ENCODE measurements at places on chromosomes 16 and 17.

DNA sequence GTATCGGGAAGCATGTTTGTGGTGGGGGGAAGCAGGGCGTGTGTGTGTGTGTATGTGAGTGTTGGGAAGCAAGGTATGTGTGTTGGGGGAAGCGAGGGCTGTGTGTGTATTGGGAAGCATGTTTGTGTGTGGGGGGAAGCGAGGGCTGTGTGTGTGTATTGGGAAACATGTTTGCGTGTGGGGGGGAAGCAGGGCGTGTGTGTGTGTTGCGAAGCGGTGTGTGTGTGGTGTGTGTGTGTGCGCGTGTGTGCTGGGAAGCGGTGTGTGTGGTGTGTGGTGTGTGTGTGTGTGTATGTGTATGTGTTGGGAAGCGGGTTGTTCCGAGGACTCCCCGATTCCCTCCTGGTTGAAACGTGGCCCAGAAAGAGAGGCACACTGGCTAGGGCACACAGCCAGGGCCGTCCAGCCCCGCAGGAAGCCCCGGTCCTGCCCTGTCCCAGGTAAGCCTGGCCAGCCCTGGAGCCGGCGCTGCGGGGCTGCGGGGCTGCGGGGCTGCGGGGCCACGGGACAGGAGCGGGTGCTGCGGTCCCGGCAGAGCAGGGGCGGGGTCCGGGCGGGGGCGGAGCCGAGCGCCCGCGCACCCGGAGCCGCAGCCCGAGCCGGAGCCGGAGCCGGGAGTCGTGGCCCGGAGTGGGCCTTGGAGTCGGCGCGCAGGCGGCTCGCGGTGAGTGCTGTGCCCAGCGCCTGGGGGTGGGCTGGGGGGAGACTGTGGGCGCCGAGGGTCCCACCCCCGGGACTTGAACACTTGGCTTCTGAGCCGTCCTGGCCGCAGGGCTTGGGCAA is at the start of gene NOD2:
TSS of gene NOD2 (plus strand) at position 608 of the 783 bp plus-strand sequence. CDS start 5,890 bp downstream, outside the sequence.
- DNase-seq: peak; percentile 11

DNA sequence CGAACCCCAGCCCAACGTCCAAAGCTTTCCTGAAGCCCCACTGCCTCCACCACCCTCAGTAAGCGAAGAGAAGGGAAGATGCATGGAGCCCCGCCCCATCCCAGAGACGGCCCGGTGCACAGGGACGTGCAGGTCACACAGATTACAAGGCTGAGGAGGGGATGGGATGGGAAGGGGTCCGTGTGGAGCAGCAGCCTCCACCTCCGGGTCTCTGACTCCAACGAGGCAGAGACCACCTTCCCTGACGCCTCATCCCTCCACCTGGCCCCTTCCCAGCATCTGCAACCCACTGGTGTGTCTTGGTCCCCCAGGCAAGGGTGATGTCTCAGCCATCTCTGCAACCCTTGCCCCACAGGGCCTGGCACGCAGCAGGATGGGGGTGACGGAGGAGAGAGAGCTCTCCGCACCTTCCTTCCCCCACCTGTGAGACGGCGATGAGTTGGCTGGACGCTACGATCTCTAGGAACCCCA is 58.5 kb downstream of the TBC1D16 start:
- no peak for DNase-seq

GRCh38 chr17:60102632-60103096 is 23.9 kb upstream of the HEATR6 start:
- DNase-seq: no peak

- DNase-seq: no peak
Observed at GRCh38 chr17:66417300-66417719, 114.9 kb downstream of the PRKCA start.

DNA sequence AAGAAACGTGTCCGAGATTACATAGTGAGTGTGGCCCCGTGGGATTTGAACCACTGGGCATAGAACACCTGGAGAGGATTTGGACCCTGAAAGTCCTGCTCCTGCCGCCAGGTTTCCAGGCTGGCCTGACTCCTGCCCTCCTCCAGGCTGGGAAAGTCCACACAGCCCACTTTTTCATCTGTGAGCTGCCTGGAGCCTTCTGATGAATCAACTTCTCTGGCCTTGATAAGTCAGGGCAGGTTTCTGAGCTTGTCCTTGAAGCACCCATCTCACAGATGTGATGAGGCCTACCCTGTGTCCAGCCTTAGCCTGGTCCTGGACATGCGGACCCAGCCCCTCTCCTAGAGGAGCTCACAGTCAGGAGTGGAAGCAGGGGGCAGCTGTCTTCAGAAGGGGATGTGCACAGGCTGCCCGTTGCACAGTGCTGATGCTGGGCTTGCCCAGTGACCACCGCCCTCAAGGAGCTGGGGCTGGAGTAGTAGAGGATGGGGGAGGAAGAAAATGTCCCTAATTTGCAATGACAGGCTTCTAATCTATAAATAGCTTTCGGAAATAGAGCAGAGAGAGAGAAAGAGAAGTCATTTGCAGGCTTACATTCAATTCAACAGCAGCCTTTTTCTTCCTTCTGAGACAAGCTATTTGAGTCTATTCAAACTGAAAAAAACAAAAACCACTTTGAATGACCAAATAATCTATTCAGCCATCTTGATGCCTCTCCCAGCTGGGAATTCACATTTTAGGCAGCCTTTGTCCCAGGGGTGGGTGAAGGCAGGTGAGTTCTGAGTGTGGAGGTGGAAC is 73.5 kb upstream of the DNAJA2 start:
- DNase-seq: no peak

DNA sequence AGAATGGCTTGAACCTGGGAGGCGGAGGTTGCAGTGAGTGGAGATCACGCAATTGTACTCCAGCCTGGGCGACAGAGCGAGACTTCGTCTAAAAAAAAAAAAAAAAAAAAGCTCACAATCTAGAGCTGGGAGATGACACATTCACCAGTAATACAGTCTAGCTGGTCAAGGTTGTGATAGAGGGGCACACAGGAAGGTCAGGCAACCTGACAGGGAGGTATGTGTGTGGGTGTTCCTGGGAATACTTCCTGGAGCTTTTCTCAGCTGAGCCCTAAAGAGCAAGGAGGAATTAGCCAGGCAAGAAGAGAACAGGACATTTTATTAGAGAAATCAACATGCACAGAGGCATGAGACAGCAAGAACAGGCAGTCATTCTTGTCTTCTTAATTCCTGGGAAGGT is 216.7 kb downstream of the SHISA9 start:
- no peak for DNase-seq

DNA sequence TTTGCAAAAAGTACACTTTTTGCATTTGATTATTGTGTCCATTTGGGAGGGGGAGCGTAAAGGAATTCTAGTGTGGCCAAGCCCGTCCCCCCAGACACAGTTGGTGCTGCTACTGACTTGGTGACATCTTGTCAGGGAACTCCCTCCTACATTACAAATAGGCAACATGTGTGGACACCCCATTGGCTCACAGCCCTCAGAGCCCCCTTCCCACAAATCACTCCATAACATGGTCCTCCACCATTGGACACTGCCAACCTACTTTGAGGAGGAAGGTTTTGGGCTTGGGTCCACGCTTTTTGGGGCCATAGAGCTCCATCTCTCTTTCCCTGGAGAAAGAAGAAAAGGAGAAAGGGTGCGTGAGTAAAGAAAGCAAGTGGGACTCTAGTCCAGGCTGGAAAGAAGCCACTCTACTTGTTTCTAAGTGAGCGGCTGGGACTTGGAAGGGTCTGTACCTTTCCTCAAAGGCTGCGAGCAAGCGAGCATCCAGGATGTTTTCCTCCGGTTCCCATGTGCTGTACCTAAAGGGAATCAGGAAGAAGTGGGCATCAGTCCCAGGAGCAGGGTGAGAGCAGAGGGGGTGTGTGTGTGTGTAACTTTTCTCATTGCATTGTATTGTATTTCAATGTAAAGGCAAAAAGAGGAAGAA is 958 bp downstream of the CBX8 start:
- DNase-seq: no peak

DNA sequence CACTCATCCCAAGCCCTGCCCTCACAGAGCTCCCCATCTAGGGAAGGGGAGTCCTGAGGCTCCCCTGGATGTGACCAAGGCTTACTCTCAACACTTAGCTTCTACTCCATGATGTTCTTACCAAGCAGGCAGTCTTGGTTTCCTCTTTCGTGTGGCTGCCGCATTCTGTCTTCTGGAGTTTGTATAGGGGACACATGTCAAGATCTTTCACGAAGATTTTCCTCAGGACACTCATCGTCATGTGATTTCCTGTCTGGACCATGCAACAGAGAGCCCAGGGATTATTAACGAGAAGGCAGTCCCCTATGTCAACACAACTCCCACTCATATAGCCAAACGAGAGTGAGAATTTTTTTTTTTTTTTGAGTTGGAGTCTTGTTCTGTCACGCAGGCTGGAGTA is 10.4 kb downstream of the PRSS54 start:
- DNase-seq: no peak

DNA sequence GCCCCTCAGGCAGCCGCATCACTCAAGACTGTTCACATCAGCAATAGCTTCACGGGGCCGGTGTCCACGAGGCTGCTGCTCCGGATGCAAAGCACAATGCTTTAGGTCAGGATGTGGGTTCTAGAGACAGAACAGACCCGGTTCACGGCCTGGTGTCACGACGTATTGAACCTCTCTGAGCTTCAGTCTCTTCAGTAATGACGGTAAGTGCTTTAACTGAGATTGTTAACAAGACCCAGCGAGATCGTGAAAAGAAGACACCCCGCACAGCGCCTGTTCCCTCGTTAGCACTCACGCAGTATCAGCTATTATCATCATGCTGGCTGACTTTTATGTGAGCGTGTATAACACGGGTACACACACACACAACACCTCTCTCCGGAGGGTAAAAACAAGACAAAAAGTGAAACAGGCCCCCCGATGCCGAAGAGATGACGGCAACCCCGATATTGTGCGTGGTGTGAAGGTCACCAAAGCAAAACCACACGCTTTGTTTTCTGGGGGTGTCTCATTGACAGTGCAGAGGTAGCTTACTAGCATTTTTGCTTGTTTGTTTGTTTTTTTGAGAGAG is 21.4 kb upstream of the ABR start:
- no peak for DNase-seq

GRCh38 chr17:80919331-80920311 is 72.0 kb upstream of the CHMP6 start:
- no peak for DNase-seq

GRCh38 chr16:3127745-3128144 is 7.1 kb upstream of the ZNF213 start:
- DNase-seq: no peak

- no peak for DNase-seq
Observed at GRCh38 chr17:8900207-8900606, 32.7 kb upstream of the PIK3R6 start.

GRCh38 chr16:54875443-54875842 is 55.2 kb upstream of the IRX5 start:
- no peak for DNase-seq

DNA sequence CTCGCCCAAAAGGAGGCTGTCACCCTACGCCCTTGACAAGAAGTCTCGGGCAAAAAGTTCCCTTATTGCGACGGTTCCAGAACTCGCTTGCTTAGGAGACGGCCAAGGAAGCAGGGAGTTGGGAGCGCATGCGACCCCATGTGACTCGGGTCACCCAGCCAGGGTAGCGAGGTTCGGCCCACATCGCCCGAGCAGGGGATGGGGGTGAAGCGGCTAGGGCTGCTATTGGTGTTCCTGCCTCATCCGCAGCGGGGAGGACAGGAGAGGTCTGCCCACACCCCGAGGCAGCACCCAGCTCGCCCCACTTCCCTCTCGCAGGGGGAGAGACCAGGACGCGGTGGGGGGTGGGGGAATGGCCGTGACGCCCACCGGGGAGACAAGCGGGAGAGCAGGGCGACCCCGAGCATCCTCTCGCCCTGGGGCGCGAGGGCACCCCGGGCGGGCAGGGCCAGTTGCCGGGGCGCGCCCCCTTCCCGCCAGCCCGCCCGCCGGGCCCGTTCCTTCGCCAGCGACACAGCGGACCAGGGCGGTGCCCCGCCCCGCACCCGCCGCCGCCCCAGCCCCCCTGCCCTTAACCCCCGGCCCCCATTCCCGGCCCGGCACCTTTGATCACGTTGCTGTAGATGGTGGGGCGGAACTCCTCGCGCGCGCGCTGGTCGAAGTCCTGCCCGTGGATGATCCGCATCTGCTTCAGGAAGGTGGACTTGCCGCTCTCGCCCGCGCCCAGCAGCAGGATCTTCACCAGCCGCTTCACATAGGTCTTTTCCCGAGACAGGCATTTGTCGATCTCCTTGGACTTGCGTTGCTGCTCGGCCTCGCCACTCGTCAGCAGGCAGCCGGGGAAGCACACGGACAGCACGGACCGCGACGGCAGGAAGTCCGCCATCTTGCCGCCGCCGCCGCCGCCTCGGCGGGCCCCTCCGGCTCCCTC is 567 bp downstream of the GNA13 start:
- DNase-seq: peak; percentile 23

GRCh38 chr16:31351942-31352325 is 3.0 kb upstream of the ITGAX start:
- no peak for DNase-seq

GRCh38 chr17:64399071-64399766 is 8.6 kb upstream of the PECAM1 start:
- no peak for DNase-seq

- DNase-seq: no peak
Observed at GRCh38 chr17:10435096-10435495, 13.3 kb upstream of the MYH8 start.

DNA sequence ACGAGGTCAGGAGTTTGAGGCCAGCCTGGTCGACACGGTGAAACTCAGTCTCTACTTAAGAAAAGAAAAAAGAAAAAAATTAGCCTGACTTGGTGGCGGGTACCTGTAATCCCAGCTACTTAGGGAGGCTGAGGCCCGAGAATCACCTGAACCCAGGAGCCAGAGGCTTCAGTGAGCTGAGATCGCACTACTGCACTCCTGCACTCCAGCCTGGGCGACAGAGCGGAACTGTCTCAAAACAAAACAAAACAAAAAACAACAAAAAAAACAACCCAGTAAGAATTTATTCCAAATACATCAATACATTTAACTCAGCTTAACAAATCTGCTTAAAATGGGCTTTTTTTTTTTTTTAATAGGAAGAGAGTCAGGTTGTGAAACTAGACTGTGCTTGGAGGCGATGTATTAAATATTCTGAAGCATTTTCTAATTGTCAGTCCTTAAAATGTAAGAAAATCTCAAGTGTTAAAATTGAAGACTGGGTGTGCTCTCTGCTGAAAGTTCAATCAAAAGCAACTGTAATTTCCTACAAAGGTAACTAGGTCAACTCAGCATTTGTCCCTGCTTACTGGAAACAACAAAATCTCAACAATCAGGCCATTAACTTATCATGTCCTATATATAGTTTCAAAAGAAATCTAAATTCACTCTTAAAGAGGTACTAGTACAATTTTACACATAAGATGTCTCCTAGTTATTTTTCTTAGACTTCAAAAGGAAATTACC is 23.2 kb downstream of the KANSL1 start:
- no peak for DNase-seq

- no peak for DNase-seq
Observed at GRCh38 chr16:81175325-81175891, 63.1 kb upstream of the BCO1 start.

Measured in T-helper 22 cell (primary cell).